Peyer's patch (tissue), 4 donors: ENCODE measurements at places on chromosomes 3 and 15. TPM values are rescaled to one million over a fixed set of nuclear protein-coding genes. Genes with fewer than 3 reads are reported as not detected.

Gene GABRB3
- total RNA-seq, result 1.7 TPM

Gene CATSPER2
- total RNA-seq, result 22.2 TPM

Gene CKMT1A
- 96.0 TPM for total RNA-seq

Gene LOXL1
- 2.9 TPM for total RNA-seq

Gene CLSTN2
- total RNA-seq, result 2.8 TPM

Gene PDE8A
- total RNA-seq, result 69.0 TPM

Gene TMC3
- total RNA-seq, result not detected

Gene B3GNT5
- 15.7 TPM for total RNA-seq

Gene PPARG
- total RNA-seq, result 41.2 TPM

Gene MCF2L2
- total RNA-seq, result 12.4 TPM

Gene MGLL
- total RNA-seq, result 130 TPM

Gene TIGIT
- 2.5 TPM for total RNA-seq

Gene SCN5A
- 0.13 TPM for total RNA-seq

Gene FGF7
- 45.4 TPM for total RNA-seq

Gene CCR2
- 0.70 TPM for total RNA-seq

Gene FAM107A
- total RNA-seq, result 11.0 TPM

Gene GPR15
- total RNA-seq, result 1.2 TPM

Gene ACTC1
- total RNA-seq, result not detected

Gene MINAR1
- 0.66 TPM for total RNA-seq

Gene KNG1
- total RNA-seq, result not detected

Gene XIRP1
- total RNA-seq, result 0.76 TPM
